Parietal lobe (tissue), 2 donors: ENCODE measurements at places on chromosomes 2 and 18. TPM values are rescaled to one million over a fixed set of nuclear protein-coding genes. Genes with fewer than 3 reads are reported as not detected.

Gene LCT
- not detected for total RNA-seq

Gene OXER1
- total RNA-seq = 0.31 TPM

Gene GMPPA
- total RNA-seq = 11.3 TPM

Gene REL
- total RNA-seq = 10.6 TPM

Gene SOS1
- total RNA-seq = 83.6 TPM

Gene FAP
- 1.3 TPM for total RNA-seq

Gene UGT1A3
- total RNA-seq = not detected

Gene TRIM43
- total RNA-seq = not detected

Gene SLC19A3
- total RNA-seq = 3.1 TPM

Gene ZSWIM2
- total RNA-seq = 0.63 TPM

Gene REG1B
- not detected for total RNA-seq

Gene SP110
- 2.2 TPM for total RNA-seq

Gene RIT2
- total RNA-seq = 30.0 TPM

Gene CYB5A
- total RNA-seq = 14.4 TPM

Gene SH3RF3
- 22.5 TPM for total RNA-seq

Gene C1GALT1C1L
- total RNA-seq = not detected

Gene CCDC102B
- 20.0 TPM for total RNA-seq

Gene SLC9A4
- 0.63 TPM for total RNA-seq

Gene GPATCH11
- 16.3 TPM for total RNA-seq

Gene MFSD2B
- total RNA-seq = 0.63 TPM

Gene SERPINB7
- not detected for total RNA-seq

Gene LYG2
- not detected for total RNA-seq

Gene CIB4
- total RNA-seq = not detected

Gene GDF7
- total RNA-seq = 0.31 TPM

Gene FRZB
- total RNA-seq = 14.1 TPM

Gene ZNF385B
- total RNA-seq = 18.2 TPM

Gene KLHL41
- 2.8 TPM for total RNA-seq

Gene MC4R
- total RNA-seq = 1.3 TPM

Gene CNRIP1
- 100 TPM for total RNA-seq

Gene HJURP
- total RNA-seq = 3.8 TPM

Gene ASXL3
- total RNA-seq = 123 TPM

Gene C2orf78
- total RNA-seq = not detected

Gene USP14
- total RNA-seq = 46.0 TPM

Gene GCG
- total RNA-seq = not detected

Gene CYTIP
- 2.5 TPM for total RNA-seq

Gene CRYGD
- not detected for total RNA-seq

Gene MC2R
- total RNA-seq = not detected
